ENCODE measurements at places on chromosomes 7 and 10.

DNA sequence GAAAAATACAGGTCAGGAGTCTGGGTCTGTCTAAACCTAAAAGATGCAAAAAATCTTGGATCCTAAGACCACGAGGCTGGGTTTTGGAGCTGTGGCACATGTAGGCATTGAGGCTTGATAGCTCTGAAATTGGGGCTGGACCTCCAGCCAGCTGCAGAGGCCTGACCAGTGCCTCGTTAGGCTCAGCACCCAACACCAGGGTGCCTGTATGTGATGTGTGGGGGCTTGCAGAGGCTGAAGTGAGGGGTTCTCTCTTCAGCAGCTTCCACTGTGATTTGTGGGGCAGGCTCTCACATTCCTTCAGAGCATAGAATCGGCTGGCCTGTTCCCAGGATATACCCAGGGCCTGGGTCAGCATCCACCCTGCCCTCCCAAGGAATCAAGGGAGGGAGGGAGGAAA, 247.8 kb downstream of the BUB3 start:
- no peak for DNase-seq

DNA sequence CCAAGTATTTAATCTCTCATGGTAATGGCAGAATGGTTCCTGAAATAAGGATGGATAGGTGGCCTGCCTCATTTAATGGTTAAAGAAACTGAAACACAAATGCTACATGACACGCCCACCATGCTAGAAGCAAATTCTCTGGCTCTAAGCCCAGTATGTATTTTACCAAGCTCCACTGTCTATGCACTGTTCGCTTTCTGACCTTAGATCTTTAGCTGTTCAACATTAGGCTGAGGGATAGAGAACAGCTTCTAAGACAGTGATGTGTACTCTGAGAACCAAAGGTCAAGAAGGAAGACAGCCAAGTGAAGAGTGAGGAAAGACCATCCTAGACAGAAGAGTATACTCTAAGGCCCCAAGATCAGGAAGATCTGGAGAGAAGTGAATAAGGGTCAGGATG, 26.6 kb downstream of the FAM3C start:
- no peak for DNase-seq

- no peak for DNase-seq
Observed at GRCh38 chr10:6503171-6503570, 76.9 kb downstream of the PRKCQ start.

DNA sequence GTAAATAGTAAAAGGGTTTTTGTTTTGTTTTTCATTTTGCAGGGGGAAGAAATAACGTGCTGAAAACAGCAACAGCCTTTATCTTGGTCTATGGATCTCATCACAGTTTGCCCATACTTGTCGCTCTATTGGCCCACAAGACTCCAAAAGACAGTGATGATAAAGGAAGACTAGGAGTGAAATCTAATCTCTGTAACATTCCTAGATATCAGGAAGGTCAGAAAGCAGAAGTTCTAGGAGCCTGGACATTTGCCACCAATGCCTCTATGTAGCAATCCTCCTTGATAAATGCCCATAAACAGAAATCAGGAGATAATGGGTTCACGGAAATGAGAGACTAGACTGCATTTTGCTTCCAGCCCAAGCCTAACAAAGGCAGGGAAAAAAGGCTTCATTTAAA, 8.9 kb downstream of the CUBN start:
- DNase-seq: no peak
